ENCODE measurements at places on chromosomes 2 and 18.

DNA sequence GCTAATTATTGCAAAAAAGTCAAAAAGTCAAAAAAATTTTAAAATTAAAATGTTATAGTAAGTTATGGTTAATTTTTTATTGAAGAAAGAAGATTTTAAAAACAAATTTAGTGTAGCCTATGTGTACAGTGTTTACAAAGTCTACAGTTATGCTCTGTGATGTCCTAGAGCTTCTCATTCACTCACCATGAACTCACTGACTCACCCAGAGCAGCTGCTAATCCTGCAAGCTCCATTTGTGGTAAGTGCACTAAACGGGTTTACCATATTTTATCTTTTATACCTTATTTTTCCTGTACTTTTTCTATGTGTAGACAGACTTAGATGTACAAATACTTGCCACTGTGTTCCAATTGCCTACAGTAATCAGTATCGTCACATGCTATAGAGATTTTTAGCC is 788.2 kb downstream of the DSC3 start:
- DNase-seq: no peak

- DNase-seq: no peak
Measured at GRCh38 chr2:187502467-187502866, 51.8 kb downstream of the TFPI start.

DNA sequence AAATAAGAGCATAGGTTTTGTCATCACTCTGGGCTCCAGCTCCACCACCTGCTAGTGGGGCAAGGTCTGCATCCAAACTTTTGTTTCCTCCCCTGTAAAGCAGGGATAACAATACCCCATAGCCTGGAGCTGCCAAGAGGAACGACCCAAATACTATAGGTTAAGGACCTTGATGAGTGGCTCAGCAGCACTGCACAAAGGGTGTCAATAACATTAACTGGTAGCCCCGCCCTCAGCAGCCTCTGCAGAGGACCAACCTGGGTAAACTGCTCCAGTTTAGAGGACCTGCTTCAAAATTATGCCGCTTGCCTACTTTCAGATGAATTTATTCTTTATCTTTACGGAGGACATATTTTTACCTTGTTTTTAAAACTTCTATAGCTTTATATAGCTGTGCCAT is 65.8 kb upstream of the RIOK3 start:
- no peak for DNase-seq

DNA sequence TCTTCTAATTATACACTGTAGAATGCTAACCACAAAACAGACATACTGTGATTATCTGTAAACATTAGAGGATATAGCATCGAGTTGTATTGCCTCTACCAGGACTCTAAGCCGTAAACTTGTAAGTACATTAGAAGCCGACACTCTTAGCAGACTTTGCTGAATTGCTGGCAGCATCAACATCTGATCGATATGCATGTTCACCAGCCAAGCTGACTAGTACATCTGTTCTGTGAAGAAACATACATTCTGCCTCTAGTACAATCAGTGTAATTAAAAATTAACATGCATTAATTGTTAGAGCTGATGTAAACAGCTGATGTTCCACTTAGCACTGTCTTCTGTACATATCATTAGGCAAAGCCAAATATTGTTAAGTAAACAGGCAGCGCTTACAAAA is 502.2 kb downstream of the NR4A2 start:
- DNase-seq: no peak

DNA sequence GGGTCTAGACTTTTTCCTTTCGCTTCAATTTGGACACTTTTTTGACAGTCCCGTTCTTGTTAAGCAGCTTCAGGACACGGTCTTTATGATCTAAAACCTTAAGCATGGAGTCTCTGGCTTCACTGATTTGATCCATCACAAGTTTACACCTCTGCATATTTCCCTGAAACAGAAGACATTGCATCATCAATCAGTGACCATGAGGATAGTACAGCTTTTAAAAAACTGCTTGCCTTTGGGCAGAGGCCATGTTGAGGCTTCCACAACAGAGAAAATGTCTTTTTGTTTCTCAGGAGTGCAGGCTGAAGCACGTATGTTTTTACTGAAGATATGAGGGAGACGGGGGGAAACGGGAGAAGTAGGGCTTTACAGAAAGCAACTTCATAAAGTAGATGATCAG is 56.2 kb upstream of the AMMECR1L start:
- no peak for DNase-seq

All from EH (cell line).